Stimulated activated CD8-positive, alpha-beta memory T cell treated with anti-CD3 and anti-CD28 coated beads, Interleukin-2, amount 100 ng/mL, for 1 hour (primary cell): ENCODE measurements at places on chromosomes 16 and 17.

DNA sequence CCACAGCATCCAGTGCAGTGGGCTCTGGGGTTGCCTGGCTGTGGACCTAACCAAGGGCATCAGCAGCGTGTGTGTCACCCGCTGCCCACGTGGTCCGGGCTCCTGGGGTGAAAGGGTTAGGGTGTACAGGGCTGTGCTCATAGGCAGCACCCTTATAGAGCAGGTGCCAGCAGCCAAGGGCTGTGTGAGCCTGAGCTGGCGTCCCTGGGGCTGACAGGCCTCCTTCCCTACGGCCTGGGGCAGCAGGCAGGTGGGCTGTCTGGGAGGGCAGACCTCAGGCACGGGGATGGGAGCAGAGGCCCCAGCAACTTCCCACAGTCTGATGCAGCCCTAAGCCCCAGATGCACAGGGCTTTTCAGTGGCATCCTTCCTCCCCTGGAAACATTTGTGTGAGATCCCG is 13.9 kb downstream of the CD300A start:
- DNase-seq: no peak

DNA sequence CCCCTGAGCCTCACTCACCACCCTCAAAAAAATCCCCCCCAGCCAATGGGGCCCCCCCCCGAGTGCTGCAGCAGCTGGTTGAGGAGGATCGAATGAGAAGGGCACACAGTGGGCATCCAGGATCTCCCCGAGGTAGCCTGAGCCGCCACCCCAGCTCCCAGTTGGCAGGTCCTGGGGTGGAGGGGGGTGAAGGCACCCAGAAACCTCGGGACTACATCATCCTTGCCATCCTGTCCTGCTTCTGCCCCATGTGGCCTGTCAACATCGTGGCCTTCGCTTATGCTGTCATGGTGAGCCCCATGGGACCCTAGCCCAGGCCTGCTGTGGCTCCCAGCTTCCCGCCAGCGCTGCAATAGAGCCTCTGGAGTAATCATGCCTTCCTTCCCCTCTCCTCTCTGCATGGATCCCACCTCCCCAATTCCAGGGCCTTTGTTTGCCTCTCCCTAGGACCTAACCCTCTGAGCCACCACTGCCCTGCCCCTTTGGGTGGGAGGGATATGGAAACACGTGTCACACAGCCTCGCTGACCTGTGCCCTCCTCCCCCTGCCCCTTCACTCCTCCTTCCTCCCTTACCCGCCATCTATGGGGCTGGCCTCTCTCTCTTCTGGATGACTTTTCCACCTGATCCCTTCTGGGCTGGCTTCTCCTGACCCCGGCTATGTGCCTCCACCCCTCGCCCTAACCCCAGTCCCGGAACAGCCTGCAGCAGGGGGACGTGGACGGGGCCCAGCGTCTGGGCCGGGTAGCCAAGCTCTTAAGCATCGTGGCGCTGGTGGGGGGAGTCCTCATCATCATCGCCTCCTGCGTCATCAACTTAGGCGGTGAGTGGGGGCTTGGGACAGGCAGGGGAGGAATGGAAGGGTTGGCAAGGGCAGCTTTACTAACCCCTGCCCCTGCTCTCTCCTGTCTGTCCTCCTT is 1.9 kb downstream of the PRRT2 start:
- no peak for DNase-seq

- DNase-seq: no peak
Measured at GRCh38 chr17:51083981-51084380, 36.7 kb downstream of the SPAG9 start.

- DNase-seq: no peak
Measured at GRCh38 chr17:75514919-75515495, 330 bp downstream of the CASKIN2 start.

- DNase-seq: no peak
Measured at GRCh38 chr17:28189667-28190066, 129.3 kb upstream of the TMEM97 start.

DNA sequence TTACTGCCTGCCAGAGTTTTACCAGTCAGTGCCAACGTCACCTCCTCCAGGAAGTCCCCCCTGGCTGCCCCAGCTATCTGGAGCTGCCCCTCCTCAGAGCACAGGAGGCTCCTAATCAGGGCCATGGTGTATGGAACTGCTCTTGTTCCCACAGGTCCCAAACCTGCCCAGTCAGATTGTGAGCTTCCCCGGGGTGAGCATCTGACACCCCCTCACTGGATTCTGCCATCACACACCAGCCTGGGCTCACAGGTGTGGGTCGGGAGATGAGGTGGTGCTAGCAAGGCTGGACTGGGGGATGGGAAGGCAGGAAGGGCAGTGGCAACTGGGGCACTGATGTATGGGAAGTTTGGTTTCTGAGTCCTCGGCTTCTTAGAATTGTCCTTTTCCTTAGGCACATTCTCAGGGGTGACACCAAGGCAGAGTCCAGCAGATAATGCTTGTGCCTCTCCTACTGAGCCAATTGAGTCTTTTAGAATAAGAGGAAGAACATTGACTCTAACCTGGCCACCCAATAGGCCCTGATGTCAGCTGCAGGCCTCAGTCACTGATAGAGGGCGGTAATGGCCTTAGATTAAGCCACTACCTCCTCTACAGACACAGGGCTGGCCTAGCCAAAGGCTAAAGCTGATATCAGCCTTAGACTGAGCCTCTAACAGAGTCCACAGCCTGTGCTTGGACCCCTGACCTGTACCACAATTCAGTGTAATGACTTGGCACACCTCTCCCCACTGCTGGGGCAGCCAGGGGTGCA is 107.9 kb downstream of the WSCD1 start:
- no peak for DNase-seq

DNA sequence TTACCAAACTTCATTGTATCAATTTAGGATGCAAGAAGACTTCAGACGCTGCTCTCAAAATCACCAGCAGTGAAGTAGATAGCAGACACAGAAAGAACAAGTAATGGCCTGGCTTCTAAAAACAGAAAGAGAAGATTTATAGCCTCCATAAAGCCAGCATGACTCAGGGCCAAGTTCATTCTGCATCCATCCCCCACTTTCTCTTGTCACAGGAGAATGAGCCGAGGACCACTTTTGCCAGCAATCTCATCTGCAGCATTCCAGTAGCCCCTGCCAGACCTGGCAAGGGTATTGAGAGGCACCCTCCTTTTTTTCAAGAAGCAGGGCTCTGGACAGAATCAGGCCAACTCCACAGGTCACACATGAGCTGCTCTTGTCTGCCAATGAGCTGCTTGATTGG is 355.4 kb upstream of the SOX9 start:
- no peak for DNase-seq

DNA sequence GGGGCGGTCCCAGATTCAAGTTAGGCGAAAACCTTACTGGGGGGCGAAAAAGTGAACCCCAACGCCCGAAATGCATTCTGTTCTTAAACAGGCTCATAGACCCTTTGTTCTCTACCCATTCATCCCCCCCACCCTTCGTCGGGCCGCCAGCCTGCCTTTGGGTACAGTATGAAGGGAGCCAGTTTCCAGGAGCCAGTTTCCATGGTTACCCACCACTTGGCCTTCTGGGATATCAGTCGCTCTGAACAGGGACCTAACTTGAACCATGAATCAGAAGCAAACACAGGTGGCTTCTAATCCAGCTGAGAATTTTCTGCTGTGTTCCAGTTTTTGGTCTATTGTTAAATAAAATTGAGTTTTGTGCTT is 532 bp downstream of the DHX40 start:
- DNase-seq: peak; percentile 1

GRCh38 chr17:79570653-79571052 is 40.2 kb downstream of the RBFOX3 start:
- no peak for DNase-seq

GRCh38 chr17:4764595-4764994 is 7.1 kb upstream of the TM4SF5 start:
- no peak for DNase-seq

- no peak for DNase-seq
Measured at GRCh38 chr17:41642252-41643156, 18.1 kb upstream of the KRT17 start.

DNA sequence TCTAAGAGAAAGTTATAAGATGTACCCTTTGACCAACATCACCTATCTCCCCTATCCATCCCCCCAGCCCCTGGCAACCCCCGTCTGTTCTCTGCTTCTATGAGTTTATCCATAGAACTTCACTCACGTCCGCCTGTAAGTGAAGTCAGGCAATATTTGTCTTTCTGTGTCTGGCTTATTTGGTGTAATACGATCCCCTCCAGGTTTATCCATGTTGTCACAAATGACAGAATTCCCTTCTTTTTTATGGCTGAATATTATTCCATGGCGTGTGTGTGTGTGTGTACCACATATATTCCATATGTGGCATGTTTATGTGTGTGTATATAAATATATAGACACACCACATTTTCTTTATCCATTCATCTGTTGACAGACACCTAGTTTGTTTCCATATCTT is 339.7 kb downstream of the CPPED1 start:
- DNase-seq: no peak

GRCh38 chr16:80417706-80418271 is 123.0 kb upstream of the DYNLRB2 start:
- DNase-seq: no peak

- DNase-seq: no peak
Measured at GRCh38 chr16:56700195-56700594, 17.9 kb downstream of the MT1X start.

DNA sequence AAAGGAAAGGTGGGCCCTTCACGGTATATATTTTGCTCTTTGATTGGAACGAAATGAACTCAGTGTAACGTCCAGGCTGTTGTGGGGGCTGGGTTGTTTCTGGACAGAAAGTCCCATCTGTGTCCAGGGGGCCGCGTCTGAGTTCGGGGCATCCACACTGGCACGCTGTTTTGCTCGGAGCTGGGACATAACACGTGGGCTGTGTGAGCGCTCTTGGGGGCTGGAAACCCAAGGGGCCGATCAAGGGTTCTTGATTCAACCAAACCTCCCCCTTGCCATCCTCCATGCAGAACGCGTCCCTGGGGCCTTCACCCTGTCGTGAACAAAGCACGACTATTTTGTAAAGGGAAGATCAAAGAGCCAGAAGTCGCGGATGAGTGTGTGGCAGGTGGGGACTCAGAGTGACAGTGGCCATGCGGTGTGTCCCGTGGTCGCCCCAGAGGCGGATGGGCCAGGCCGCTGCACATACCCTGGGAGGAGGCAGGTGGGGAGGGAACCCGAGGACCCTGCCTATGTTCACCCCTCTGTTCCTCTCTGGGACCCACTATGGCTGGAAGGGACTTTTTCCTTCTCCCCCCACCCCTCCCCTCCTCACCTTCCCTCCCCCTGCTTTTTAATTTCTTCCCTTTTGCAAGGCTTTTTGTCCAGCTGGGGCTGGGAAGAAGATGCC is 387.2 kb downstream of the SEC14L1 start:
- DNase-seq: no peak

GRCh38 chr17:21146362-21147015 is 19.7 kb downstream of the DHRS7B start:
- DNase-seq: no peak

DNA sequence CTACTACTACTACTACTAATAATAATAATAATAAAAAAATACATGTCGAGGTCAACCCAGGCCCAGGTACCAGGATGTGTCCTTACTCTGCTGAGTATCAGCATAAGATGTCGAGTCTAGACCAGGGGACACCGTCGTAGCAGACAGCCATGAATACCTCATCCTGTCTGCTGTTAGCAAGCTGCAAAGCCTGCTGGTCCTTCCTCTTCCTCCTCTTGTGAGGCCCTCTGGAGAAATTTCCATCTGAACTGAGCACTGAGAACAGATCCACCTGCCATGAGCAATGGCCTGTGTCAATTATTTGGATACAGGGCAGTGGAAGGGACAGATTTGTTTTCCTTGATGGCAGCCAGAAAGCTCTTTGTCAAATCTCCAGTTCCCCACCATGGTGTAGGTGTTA is 168.5 kb downstream of the XYLT1 start:
- no peak for DNase-seq

DNA sequence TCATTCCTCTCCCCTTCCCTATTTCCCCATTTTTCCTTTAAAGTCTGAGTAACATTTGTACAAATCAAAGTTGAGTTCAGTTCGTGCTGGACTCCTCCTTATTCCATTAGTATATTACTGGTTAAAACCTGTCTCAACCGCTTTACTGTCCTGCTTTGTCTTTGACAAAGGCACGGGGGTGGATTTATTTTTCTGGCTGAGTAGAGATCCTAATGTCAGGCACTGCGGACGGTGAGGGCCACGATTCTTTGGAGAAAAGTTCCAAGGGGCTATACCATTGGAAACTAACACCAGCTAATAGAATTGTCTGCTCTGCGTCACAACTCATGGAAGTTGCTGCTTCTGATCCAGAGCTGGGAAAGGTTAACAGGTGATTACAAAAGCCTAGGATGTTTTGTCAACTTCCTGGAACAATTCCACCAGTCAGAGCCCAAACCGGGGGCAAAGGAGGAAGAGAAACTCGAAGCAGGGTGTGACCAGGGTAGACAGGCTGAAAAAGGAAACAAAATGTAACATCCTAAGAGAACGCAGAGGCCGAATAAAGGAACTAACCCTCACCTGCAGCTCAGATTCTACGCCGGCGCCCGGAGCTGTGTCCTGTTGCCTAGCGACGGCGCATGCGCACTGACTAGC is 12.4 kb downstream of the TAT start:
- DNase-seq: no peak

DNA sequence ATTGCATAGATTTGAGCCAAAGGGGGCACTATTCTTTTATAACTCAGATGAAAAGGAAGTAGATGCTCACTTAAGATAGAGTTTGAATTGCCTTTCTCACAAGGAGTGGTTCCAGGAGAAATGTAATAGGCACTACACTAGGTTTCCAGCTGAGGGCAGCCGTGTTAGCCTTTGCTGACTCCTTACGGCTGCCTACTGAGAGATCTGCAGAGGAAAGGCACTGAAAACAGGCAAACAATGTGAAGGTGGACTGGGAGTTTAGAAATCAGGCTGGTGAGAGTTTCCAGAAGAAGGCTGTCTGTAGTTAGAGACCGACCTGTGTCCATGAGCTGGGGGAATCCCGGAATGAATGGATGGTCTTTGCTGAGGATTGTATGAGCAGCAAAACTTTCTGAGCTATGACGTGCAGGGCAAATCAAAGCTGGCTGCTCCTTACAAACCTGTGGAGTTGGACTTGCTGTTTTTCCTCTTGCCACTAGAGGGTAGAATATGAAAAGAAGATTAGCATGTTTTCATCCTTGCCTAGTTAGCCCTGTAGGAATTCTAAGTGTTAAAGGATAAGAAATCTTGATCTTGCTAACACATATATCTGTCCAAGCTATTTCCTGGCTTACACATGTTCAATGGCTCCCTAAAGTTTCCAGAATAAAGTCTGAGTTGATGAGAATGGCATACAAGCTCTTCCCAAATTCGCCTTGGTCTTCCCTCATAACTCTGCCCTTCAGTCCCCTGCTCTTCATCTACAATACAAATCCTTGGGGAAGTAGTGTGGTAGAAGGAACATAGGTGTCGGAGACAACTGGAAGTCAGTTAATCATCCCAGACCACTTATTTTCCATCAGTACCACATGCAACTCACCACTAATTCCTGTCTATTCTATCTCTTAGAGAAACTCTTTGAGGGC is 20.1 kb upstream of the TAOK1 start:
- peak; percentile 18 for DNase-seq

- no peak for DNase-seq
Measured at GRCh38 chr17:2926019-2926650, 129.9 kb downstream of the RAP1GAP2 start.

DNA sequence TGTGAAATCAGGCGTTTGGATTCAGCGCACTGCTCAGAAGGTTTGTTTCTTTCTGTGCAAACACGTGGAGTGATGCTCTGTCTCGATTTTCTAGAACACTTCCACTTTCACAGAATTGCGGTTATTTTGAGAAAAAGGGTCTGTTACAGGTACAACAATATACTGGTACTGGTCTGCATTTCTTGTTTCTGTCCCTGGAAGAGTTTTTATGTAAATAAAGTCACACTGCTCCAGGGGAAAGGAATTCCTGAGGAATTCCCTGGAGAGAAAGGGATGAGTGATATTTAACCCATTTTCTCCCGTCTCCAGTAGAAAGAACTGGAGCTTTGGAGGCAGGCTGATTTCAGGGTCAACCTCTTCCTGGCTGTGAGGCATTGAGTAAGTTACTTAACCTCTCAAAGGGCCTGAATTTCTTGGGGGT is 16.2 kb upstream of the RMI2 start:
- DNase-seq: no peak
